ENCODE measurements at places on chromosomes 7 and 10. TPM values are rescaled to one million over a fixed set of nuclear protein-coding genes. Genes with fewer than 3 reads are reported as not detected.

Gene C7orf57
- not detected for total RNA-seq

Gene SORCS1
- total RNA-seq: under 0.01 TPM

Gene POT1
- 15.3 TPM for total RNA-seq

Gene CSTF2T
- total RNA-seq: 18.7 TPM

Gene PON1
- not detected for total RNA-seq

Gene FAM25A
- not detected for total RNA-seq

Gene GRM3
- not detected for total RNA-seq

Gene ACSL5
- 0.30 TPM for total RNA-seq

Gene ZNF804B
- not detected for total RNA-seq

Gene NXPH1
- not detected for total RNA-seq

Gene OR2A12
- total RNA-seq: not detected

Gene INHBA
- total RNA-seq: 4.9 TPM

Gene EVX1
- not detected for total RNA-seq

Gene MMS19
- total RNA-seq: 97.0 TPM

Gene NKX1-2
- not detected for total RNA-seq

Gene BLNK
- 0.50 TPM for total RNA-seq

Gene EPHB6
- total RNA-seq: 7.4 TPM

Gene IKZF1
- not detected for total RNA-seq

Gene CARD11
- 0.84 TPM for total RNA-seq

Gene SMO
- total RNA-seq: 17.8 TPM

Gene ZNF438
- total RNA-seq: 3.5 TPM

Gene MOSPD3
- 21.4 TPM for total RNA-seq

Gene CRTAC1
- not detected for total RNA-seq

Gene ATG9B
- not detected for total RNA-seq

Gene TMEM184A
- total RNA-seq: under 0.01 TPM

Gene ADRA2A
- not detected for total RNA-seq

Gene OR2A42
- not detected for total RNA-seq

Gene NPTX2
- 0.45 TPM for total RNA-seq

Gene SAMD9L
- total RNA-seq: 2.7 TPM

Gene CYP3A7
- total RNA-seq: 0.34 TPM

Gene PRXL2A
- total RNA-seq: 23.7 TPM

Gene HOGA1
- total RNA-seq: 1.0 TPM

Gene FXYD4
- total RNA-seq: not detected

Gene CDK1
- total RNA-seq: 80.5 TPM

Gene AGMO
- total RNA-seq: not detected

Gene PVRIG
- not detected for total RNA-seq

Gene THSD7A
- total RNA-seq: 0.17 TPM

Gene CPXM2
- total RNA-seq: 0.45 TPM

Gene SKIDA1
- total RNA-seq: 2.7 TPM

Gene DUSP5
- total RNA-seq: 27.4 TPM

Gene RBM17
- total RNA-seq: 24.4 TPM

Gene ARHGEF5
- 6.7 TPM for total RNA-seq

Gene HELLS
- 28.6 TPM for total RNA-seq

Gene ST8SIA6
- 0.67 TPM for total RNA-seq

Gene NME8
- not detected for total RNA-seq

Gene TUBAL3
- total RNA-seq: not detected

Gene ARHGAP22
- total RNA-seq: 28.9 TPM

Gene CLCN1
- total RNA-seq: under 0.01 TPM

Gene LRMDA
- 0.45 TPM for total RNA-seq

Gene SLC26A4
- 0.74 TPM for total RNA-seq

Gene LIPN
- total RNA-seq: not detected
